Glutamatergic neuron (in vitro differentiated cells): ENCODE measurements at places on chromosomes 3 and 15. TPM values are rescaled to one million over a fixed set of nuclear protein-coding genes. Genes with fewer than 3 reads are reported as not detected.

TGM4 gene
- not detected for total RNA-seq

DPPA2 gene
- total RNA-seq = 0.42 TPM

PP2D1 gene
- not detected for total RNA-seq

STRIT1 gene
- not detected for total RNA-seq

MUC20 gene
- total RNA-seq = not detected

C3orf49 gene
- total RNA-seq = not detected

OXTR gene
- 4.0 TPM for total RNA-seq

SLC28A1 gene
- 0.25 TPM for total RNA-seq

AADACL2 gene
- not detected for total RNA-seq

CADPS gene
- 265 TPM for total RNA-seq

ESYT3 gene
- total RNA-seq = not detected

IQCF5 gene
- total RNA-seq = not detected

PLOD2 gene
- total RNA-seq = 45.6 TPM

SAMMSON gene
- not detected for total RNA-seq

NR1I2 gene
- total RNA-seq = not detected

DLEC1 gene
- total RNA-seq = 0.42 TPM

CSK gene
- 72.6 TPM for total RNA-seq

CCK gene
- not detected for total RNA-seq

UCN2 gene
- total RNA-seq = 4.3 TPM

CALML4 gene
- total RNA-seq = 4.1 TPM

PLA2G4B gene
- 17.9 TPM for total RNA-seq

GABRA5 gene
- total RNA-seq = 1.1 TPM

SRGAP3 gene
- total RNA-seq = 197 TPM

DNAJA4 gene
- 2.4 TPM for total RNA-seq

GP5 gene
- total RNA-seq = 0.15 TPM

C2CD4B gene
- total RNA-seq = not detected

KIF7 gene
- 9.3 TPM for total RNA-seq

KLHL6 gene
- not detected for total RNA-seq

REC114 gene
- total RNA-seq = not detected

TEX9 gene
- 6.1 TPM for total RNA-seq

CEP152 gene
- total RNA-seq = 8.0 TPM

TMC3 gene
- not detected for total RNA-seq

CELF6 gene
- 4.1 TPM for total RNA-seq

LDHAL6B gene
- not detected for total RNA-seq

ROPN1 gene
- not detected for total RNA-seq

PLSCR2 gene
- total RNA-seq = not detected
